ENCODE measurements at places on chromosomes 6 and 20. TPM values are rescaled to one million over a fixed set of nuclear protein-coding genes. Genes with fewer than 3 reads are reported as not detected.

Gene OR2H2
- total RNA-seq: not detected

Gene SPATA25
- 7.5 TPM for total RNA-seq

Gene DAAM2
- total RNA-seq: 2.5 TPM

Gene CTSA
- 31.4 TPM for total RNA-seq

Gene ELOVL4
- 13.3 TPM for total RNA-seq

Gene TFAP2D
- total RNA-seq: not detected

Gene PMEPA1
- 8.9 TPM for total RNA-seq

Gene NNAT
- 4.3 TPM for total RNA-seq

Gene CCDC170
- total RNA-seq: not detected

All from GM23338 (cell line).